ENCODE measurements at places on chromosomes 6 and 20.
A peak's percentile ranks its signal among the peaks of the same experiment; 100 is the strongest.

DNA sequence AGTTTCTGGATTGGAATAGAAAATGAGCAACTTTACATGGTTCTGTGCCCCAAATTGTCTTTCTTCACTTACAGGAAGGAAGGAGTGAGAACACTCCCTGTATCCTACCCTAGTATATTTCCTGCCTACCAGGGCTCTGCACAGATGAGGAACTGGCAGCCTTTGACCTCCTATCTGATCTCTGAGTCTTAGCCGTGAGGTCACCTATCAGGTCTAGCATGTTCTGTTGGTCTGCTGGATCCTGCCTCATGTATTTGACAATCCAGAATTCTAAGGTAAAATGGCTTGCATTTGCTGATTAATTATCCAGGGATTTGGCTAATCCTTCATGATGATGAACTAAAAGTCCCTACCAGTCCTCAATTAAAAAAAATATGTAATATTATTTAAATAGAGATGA, 35.0 kb upstream of the TRAM2 start:
- DNase-seq, result no peak

DNA sequence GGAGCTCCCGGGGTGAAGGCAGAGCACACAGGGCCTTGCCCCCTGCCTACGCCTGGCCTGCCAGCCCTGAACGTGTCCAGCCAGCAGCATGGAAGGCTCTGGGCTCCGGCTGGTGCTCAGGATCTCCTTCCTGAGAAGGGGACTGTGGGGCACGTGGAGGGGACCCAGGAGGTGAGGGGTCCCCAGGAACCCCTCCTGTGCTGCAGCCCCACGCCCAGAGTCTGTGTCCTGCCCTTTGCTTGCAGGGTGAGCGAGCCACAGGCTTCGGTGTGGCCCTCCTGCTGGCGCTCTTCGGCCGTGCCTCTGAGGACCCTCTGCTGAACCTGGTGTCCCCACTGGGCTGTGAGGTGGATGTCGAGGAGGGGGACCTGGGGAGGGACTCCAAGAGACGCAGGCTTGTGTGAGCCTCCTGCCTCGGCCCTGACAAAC, 22.3 kb downstream of the NPEPL1 start:
- DNase-seq, result peak; percentile 33

GRCh38 chr20:62445553-62446340, 18.4 kb upstream of the RBBP8NL start:
- no peak for DNase-seq

DNA sequence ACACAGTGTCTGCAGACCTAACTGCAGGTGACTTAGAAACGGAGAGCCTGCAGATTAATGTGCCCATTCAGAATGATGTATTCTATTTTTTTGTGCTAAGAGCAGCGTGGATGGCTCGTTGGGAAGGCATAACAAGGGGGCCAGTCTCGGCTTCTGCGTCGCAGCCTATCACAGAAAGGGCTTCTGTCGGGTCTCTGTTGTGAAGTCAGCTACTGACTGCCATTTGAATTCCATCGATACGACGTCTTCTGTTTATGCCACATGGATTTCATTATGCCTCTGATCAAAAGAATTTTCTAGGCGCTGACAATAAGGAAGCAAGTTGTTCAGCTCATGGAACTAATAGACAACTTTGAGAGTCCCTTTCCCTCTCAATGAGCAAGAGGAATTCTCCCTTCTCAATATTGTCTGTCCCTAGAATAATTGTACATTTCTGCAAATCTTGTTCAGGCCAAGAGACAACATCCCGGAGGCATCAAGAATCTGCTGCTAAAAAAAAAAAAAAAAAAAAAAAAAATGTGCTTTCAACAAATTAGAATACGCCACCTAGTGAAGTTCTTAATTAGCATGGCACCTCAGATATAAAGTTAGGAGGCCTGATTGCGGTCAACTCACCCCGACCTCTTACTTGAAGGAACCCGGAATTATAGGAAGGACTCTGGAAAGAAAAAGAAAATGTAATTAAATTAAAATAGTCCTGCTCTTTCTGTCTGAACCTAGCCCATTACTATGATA, 223.9 kb downstream of the TSHZ2 start:
- DNase-seq, result no peak

- DNase-seq, result no peak
Measured at GRCh38 chr20:63540417-63541186, 3.4 kb upstream of the PTK6 start.

DNA sequence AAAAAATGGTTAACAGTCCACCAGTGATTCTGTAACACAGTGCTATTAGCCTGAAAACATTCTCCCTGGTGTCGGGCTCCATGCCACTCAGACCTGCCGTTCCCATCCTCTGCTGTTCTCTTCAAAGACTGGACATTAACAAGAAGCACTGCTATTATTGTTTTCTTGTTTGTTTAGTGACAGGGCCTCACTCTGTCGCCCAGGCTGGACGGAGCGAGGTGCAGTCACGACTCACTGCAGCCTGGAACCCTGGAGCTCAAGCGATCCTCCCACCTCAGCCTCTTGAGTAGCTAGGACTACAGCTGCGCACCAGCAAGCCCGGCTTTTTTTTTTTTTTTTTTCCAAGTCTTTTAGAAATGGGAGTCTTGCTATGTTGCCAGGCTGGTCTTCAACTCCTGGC, 9.6 kb downstream of the RMND1 start:
- DNase-seq, result no peak

DNA sequence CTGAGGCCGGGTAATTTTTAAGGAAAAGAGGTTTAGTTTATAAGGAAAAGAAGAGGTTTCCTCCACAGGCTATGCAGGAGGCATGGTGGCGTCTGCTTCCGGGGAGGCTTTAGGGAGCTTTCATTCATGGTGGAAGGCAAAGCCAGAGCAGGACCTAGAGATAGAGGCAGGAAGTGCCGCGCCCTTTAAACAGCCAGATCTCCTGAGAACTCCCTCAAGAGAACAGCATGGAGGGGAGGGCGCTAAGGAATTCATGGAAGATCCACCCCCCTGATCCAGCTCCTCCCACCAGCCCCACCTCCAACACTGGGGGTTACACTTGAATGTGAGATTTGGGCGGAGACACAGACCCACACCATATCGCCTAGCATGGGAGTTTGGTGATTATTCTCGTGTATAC, 13.9 kb upstream of the DACT2 start:
- DNase-seq, result no peak

DNA sequence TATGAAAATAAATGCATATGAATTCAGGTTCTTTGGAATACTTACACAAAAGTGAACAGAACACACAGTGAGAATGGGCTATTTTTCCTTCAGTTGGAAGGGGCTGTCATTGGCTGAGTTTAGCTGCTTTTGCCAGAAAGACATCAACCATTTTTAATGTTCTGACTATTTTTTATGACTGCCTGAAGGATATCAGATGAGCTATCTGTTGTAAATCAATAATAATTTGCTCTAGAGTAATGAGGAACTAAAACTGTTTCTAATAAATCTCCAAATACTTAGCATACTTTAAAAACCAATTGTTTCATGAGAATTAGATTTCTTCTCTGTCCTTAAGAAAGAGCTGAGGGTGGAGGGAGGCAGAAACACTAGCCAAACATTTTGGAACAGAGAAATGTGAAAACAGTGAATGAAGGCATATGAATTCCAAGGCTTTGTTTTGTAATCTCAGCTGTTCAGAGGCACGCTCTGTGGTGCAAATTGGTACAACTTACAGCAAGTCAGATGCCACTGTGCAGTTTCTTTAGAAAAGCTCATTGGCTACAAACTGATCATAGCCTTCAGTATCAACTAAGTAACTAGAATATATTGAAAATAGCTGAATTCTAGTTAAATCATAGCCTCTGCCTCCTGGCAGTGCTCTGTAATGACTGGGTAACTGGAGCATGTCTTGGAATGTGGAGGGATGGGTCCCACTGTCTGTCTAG, 228.9 kb upstream of the JAG1 start:
- no peak for DNase-seq

DNA sequence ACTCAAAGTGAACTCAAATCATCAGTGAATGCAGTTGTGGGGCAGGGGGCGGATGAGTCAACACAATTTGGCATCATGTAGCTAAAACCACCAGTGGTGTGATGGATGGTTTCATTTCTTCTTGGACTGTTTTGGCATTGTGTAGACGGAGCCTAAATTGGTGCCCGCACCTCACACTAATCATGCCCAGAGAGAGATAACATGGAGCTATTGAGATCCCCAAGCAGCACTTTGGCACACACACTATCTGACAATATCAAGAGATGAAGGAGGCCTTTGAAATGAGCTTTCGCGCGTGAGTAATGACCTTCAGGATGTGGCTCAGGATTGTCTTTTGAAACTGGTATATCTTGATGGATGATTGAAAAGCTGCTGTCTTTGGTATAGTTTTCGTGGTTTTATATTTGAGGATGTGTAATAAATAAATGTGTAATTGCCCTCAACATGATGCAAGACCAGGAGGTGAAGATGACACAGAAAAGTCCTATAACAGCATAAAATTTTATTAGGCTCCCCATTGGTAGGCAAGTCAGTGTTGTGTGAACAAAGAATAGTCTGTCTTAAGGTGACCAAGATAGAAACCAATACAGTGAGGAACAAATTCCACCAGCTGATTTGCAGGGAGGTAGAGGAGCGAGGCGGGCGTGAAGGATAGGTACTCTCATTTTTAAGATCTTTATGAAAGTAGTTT, 174.2 kb downstream of the TSHZ2 start:
- DNase-seq, result no peak

GRCh38 chr6:5764401-5764955, 242.2 kb downstream of the NRN1 start:
- DNase-seq, result no peak

DNA sequence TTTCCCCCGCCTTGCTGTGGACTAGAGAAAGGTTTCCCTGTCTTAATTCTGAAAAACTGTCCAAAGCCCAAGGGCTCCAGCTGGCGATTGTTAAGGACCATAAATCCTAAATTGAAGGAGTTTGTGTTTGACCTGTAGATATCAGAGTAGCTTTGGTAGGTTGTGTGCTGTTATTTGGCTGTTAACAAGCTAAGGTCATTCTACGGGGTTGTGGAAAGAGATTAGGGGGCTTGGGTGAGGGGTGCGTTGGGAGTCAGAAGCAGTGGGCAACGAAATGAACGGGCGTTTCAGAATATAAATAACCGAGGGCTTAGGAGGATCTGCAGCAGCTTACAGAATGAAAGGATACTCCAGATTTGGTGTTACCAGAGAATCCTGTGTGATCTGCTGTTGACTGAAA, 32.6 kb upstream of the BTN3A2 start:
- no peak for DNase-seq

DNA sequence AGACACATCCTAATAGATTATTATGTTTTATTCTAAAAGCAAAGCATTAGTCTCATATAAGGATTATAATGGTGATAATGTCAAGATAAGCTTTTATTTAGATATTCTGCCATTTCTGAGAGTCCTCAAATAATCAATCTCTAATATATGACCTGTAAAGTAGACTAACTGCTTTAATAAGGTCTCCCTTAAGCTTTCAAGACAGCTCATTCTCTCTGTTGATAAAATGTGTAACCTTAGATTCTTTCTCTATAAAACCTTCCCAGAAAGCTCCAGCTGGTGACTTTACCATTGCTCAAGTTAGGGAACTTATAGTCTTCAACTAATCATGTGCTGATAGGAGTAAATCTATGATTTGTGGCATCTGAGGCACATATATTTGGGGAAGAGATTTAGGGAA, 457.8 kb downstream of the MEI4 start:
- DNase-seq, result no peak

GRCh38 chr20:46539113-46539512, 11.3 kb downstream of the OCSTAMP start:
- DNase-seq, result no peak

- DNase-seq, result no peak
Measured at GRCh38 chr6:128403618-128404444, 116.6 kb downstream of the PTPRK start.

GRCh38 chr6:139590206-139590605, 215.8 kb upstream of the CITED2 start:
- DNase-seq, result no peak

- no peak for DNase-seq
Measured at GRCh38 chr6:41181566-41181965, 18.6 kb upstream of the TREM2 start.

GRCh38 chr20:2698912-2699311, 6.3 kb downstream of the EBF4 start:
- peak; percentile 5 for DNase-seq

DNA sequence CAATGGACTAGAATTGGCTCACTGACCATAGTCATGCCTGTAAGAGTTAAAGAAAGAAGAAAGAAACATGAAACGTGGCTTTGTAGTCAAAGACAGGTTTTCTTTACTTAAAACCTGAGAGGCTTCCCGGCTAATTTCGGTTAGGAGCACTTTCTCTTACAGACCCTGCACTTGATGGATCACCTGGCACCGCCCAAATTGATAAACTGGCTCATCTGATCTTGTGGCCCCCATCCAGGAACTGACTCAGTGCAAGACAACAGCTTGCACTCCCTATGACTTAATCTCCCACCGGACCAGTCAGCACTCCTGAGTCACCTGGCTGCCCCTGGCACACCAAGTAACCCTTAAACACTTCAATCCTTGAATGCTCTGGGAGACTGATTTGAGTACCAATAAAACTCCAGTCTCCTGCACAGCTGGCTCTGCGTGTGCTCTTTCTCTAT, 12.3 kb downstream of the TMEM14B start:
- no peak for DNase-seq

GRCh38 chr20:51022803-51023616, at the start of gene KCNG1:
Gene KCNG1 (minus strand): TSS chr20:51023107. CDS start chr20:51010338, 12,769 bp downstream.
- peak; percentile 77 for DNase-seq
